Activated naive CD4-positive, alpha-beta T cell (primary cell): ENCODE measurements at places on chromosomes 3 and 15.

DNA sequence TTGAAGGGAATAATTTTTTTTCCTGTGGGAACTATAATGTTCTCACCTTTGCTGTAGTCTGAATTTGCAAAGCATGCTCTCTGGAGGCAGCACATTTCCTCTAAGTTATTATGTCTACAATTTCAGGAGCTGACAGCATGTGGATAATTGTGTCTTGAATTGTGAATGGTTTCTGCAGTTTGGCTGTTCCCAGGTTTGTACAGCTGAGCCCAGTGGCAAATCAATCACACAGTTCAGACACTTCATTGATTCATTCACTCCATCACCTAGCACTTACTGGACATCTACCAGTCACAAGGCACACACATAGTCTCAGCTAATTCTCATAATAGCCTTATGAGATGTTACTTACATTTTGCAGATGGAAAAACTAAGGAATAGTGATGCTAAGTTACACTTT is 219.0 kb upstream of the ROPN1 start:
- DNase-seq: no peak

DNA sequence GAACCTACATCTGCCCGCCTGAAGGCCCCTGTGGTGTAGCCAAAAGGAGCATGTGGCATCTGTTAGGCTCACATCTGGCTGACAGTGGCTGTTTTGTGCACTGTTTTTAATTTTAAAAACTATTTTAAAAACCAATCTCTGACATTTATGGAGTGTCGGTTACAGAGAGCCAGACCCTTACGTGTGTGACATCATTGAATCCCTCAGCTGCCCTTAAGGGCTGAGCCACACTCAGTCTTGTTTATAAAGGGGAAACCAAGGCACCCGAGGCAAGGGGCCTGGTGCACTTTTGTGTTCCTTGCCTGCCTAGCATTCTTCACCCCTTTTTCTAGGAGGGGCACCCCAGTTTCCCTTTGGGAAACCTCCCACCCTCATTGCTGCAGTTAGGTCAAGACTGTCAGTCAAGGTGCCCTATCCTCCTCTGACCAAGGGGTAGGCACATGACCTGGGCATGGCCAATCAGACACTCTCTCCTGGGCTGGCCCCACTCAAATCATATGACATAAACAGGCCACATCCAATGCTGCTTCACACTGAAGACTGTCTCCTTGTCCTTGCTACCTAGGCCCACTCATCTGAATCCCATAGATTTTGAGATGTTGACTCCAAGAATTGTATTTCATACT is 105.3 kb downstream of the LSM3 start:
- no peak for DNase-seq

DNA sequence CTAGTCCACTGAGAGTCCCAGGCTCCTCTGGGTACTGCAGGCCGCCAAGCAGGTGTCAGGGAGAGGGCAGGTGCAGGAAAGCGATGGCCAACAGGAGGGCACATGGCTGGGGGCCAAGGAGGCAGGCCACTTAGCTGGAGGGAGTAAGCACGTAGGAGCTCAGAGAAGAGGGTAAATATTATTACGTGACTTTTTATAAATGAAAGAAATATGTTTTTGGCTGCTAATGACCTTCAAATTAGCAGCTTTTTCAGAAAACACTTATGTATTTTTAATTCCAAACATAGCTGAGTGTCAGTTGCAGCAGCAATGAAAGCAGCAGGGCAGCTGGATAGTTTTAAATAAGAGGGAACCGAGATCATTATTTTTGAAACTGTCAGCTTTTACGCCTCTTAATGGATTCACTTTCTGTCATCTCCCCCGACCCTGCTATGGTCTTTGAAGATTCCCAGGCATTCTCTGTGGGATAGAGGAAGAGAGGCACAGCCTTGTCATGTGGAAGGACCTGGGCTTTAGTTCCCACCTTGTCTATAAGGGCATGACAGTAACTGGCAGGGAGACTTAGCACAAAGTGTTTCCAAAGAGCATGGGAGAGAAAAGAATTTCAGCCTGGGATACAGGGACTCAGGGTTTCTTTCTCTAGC is 477.1 kb downstream of the EPHB1 start:
- DNase-seq: no peak

DNA sequence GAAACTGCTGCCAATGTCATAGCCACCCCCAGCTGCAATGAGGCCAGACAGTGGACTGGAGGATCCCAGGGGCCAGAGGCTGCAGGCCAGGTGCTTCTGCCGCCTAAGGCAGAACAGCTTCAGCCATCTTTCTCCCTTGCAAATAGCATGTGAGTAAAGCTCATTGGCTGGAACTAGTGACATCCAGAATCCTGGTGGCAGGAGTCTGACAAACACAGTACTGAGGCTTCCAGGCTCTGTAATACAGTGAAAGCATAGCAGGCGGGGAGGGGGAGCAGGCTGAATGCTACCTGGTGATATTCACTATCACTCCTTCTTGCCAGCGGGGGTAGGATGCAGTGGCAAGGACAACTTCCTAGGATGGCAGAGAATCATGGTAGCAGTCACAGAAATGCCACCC is 36.5 kb upstream of the TBC1D21 start:
- DNase-seq: no peak

GRCh38 chr3:112379020-112379690 is 46.2 kb downstream of the CD200 start:
- no peak for DNase-seq

DNA sequence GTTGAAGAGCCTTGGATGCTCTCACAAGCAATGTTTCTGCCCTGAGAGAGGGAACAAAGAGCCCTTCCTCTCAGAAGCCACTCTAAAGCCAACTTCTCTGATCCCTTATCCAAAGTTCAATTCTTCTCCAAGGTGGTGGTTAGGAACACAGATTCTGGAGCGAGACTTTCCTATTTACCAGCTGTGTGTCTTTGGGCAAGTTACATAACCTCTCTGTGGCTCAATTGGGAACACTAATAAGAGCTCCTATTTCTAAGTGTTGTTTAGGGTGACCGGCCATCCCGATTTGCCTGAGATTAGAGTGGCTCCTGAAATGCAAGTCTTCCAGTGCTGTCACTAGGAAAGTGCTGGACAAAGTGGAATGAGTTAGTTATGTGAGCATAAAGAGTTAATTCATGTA is 108.8 kb upstream of the PTX3 start:
- DNase-seq: no peak

DNA sequence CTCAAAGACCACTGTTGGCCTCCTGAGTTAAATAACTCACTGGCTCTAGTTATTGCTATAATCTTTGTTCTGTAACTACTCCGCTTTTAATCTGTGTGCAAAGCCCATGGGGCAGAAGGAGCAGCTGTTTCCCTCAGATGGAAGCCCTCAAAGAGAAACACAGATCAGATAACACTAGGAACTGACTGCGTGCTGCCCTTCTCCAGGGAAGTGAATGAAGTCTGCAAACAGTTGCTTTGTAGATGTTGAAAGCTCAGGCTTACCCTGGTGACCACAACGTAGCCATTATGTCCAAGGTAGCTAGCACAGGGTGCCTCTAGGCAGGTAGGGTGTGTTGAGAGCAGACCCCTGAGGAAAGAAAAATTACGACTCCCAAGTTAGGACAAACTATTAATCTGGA is 152.3 kb upstream of the STAC start:
- no peak for DNase-seq

GRCh38 chr3:184842433-184842832 is 30.5 kb downstream of the VPS8 start:
- DNase-seq: no peak

- DNase-seq: no peak
Measured at GRCh38 chr3:127137757-127138536, 55.0 kb upstream of the PRR23E start.

GRCh38 chr3:178875836-178876235 is 195.8 kb downstream of the ZMAT3 start:
- no peak for DNase-seq

DNA sequence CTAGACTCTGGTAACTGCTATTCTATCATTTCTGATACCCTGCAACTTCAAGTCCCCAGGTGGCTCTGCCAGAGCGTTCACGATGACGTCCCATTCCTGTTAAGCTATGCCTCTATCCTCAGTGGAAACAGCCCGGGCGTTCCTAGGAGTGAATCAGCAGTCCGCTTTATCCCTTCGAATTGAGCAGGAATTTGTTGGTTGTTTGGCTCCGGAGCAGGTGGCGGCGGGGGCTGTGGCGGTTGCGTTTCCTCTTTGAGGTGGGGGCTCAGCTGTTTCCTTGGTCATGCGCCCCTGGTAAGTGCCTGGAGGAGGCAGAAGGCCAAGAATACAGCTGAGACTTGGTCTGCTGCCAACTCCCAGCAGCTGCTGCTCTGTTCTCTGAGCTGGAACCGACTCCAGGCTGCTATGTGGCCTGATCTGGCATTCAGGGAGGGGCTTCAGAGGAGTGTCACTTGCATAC is 25.2 kb downstream of the ARPP21 start:
- DNase-seq: no peak

- no peak for DNase-seq
Measured at GRCh38 chr3:149783576-149783975, 8.8 kb downstream of the ANKUB1 start.

DNA sequence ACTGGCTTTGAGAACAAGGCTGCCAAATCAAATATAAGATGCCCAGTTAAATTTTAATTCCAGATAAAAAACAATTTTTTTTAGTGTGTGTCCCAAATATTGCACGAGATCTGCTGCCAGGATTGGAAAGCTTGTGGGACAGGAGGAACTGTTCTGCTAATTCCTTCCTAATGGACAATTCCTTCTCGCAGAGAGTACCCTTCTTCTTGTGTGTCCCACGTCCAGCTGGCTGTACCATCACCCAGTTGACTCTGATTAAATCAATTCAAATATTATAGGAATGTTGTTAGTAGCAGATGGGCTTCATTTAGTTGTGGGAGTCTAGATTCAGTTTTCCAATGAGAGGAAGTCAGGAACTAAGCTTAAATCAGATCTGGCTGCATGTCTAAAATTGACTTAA is 347.9 kb upstream of the ATP10A start:
- no peak for DNase-seq

DNA sequence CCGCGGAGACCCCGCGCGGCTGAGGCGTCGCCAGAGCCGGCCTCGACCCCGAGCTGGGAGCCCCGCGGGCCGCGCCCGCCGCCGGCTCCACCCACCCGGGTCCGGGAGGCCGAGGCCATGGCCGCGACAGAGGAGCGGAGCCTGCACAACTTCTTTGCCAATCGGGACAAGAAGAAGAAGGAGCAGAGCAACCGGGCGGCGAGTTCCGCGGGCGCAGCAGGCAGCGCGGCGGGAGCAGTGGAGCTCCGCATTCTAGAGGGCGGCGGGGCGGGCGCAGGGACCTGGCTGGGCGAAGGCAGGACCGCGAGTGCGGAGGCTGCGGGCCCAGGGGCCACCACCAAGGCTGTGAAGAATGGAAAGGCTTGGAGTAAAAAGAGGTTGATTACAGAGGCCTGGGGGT is 37.6 kb upstream of the EPHA6 start:
- DNase-seq: no peak

- no peak for DNase-seq
Measured at GRCh38 chr15:92415639-92416297, 22.1 kb downstream of the ST8SIA2 start.

DNA sequence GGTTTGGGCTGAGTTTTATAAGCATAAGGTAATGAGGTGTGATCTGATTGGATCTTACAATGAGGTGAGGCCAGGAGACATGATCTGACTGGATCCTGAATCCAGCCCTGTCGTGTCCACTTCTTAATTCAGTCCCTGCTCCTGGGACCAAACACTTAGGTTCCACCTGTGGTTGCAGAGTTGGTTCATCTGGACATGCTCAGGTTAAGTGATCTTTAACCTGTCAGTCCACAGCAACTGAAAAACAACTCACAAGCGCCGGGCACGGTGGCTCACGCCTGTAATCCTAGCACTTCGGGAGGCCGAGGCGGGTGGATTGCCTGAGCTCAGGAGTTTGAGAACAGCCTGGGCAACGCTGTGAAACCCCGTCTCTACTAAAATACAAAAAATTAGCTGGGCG is 679.3 kb upstream of the ALCAM start:
- no peak for DNase-seq
